ENCODE measurements at places on chromosomes 6 and 20. TPM values are rescaled to one million over a fixed set of nuclear protein-coding genes. Genes with fewer than 3 reads are reported as not detected.

The SLC17A3 gene
- not detected for total RNA-seq

DNA sequence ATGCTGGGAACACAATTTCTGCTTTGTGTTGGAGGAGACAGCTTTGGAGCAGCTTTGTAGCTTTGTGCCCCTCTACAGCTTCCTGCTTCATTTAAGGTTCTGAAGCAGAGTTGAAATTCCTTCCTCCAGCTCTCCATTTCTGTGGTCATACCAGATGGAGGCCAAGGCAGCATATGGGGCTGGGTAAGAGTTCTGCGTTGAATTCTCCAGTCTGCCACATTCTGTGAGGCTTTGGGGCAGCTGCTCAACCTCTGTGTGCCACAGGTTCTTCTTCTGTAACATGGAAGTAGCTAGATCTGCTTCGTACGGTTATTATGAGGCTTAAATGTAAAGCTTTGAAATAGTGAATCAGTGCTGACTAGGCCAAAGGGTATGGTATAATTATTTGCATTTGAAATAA lies 2.9 kb upstream of the TRIM26 start:
- no peak for DNase-seq

DNA sequence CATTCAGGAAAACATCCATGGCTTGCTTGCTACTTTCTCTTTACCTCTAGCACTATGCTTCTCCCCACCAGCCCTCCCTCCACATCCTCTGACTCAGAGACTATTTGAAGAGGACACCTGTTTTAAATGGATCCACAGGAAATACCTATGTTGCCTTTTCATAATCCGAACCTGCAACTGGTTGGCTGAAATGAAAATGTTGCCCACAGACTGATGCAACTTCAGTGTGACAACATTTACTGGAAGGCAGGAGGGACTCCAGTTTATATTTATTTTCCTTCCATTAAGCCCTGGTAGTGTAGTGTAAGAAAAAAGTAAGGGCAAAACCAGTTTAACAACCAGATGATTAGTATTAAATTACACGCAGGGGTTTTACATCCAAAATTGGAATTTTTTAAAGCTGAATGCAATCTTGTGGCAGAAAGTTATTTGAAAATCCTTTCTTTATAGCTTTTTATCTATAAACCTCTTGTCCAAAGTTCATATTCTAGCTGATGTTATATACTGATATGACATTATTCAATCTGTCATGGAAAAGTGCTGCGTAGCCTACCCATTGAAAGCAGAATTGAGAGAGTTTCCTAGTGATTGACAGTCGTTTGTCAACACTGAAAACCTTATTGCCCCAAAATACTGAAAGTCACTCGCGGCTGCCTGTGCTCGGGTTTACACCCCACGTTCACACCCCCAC lies 881 bp upstream of the AIG1 start:
- peak; percentile 63 for DNase-seq

GRCh38 chr6:141532211-141532610 lies 600.5 kb upstream of the GJE1 start:
- DNase-seq: no peak

- no peak for DNase-seq
These were observed 198.5 kb downstream of the HIVEP2 start for GRCh38 chr6:142746524-142746923.

- no peak for DNase-seq
These were observed 425.2 kb downstream of the CD83 start for GRCh38 chr6:14542670-14543366.

The LAMA5 gene
- total RNA-seq: 35.8 TPM

GRCh38 chr6:44386929-44387345 lies 569 bp upstream of the CDC5L start:
- no peak for DNase-seq

The RIPOR3 gene
- total RNA-seq: 6.7 TPM

DNA sequence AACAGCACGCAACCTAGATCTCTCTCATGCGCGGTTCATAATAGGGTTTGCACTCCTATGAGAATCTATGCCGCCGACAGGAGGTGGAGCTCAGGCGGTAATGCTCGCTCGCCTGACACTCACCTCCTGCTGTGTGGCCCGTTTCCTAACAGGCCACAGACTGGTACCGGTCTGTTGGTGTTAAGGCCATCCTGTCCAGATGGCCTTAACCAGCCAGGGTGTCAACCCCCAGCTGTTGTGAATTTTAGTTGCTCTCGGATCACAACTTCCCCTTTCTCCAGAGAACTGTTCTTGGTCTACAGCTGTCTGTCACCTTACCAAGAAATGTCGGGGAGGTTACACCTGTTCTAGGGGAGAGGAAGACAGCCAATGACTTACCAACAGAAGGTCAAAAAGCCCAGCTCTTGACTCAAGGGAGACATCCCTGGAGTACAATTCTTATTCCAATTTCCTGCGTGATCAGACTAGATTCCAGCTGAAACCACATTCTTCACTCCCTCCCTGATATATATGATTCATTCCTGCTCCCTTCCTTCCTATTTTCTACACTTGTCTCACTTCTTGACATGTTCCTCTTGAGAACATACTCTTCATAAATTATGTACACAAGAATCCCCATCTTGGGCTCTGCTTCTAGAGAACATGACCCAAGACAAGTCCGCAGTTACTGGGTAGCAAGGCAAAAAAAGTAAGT lies 23.1 kb upstream of the DNAAF9 start:
- DNase-seq: no peak

The GPX5 gene
- total RNA-seq: not detected

GRCh38 chr6:15346315-15346714 lies 100.4 kb downstream of the JARID2 start:
- DNase-seq: no peak

The HTR1E gene
- total RNA-seq: not detected

DNA sequence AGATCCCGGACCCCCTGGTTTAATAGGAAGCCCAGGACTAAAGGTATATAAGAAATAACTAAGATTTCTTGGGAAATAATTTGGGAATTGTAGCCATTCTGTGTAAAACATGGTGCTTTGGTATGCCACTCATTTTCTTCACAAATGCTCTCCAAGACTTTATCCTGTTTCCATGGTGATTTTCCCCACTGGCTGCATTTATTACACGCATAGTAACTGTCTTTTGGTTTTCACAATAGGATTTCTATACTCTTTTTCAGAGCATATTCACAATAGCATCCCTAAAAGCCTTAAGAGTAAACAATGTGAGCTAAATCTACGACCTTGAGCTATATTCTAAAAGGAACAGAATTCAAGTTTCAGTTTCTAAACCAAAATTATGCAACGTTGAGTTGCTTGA lies 160.8 kb downstream of the COL9A1 start:
- DNase-seq: no peak

The ATRN gene
- 14.4 TPM for total RNA-seq

The SF3B5 gene
- total RNA-seq: 188 TPM

DNA sequence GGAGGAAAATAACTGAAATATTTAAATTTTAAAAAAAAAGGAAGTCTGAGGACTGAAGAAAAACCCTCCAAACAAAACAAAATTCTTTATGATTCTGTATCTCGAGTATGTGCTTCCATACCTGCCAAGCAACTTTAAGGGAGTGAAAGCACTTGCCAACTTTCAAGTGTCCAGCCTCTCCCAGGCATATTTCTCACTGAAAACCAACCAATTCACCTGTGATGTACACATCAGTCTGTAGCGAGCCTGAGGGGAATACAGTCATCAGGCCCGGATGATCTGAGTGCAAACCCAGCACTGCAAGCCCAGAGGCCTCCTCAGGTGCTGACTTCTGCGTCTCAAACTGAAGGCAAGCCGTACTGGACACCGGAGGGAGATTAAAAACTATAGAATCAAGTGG lies 164.8 kb upstream of the NT5E start:
- DNase-seq: no peak

The ACSS2 gene
- total RNA-seq: 94.1 TPM

- DNase-seq: no peak
These were observed 21.8 kb downstream of the ULBP1 start for GRCh38 chr6:149985481-149985937.

DNA sequence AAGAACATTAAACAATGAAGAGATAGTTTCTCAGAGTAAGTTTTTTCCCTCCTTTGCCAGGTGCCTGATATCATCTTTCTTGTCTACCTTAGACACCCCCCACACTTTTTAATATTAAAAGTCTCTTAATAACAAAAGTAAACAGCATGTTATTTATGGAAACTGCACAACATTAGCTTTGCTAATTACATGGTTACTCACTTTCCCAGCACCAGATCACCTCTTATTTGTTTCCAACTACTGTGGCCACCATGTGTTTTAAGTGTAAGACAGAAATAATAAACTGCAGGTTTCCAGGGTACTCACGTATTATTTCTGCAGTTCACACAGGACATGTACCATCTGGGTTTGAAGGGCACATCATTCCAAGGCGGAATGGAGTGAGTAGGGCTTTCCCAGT lies 125.0 kb downstream of the TRMT11 start:
- no peak for DNase-seq

- DNase-seq: no peak
These were observed 78.7 kb downstream of the NCOA7 start for GRCh38 chr6:125869427-125869826.

GRCh38 chr6:33909737-33910136 lies 105.9 kb upstream of the MLN start:
- no peak for DNase-seq

The FABP7 gene
- total RNA-seq: 9.5 TPM

DNA sequence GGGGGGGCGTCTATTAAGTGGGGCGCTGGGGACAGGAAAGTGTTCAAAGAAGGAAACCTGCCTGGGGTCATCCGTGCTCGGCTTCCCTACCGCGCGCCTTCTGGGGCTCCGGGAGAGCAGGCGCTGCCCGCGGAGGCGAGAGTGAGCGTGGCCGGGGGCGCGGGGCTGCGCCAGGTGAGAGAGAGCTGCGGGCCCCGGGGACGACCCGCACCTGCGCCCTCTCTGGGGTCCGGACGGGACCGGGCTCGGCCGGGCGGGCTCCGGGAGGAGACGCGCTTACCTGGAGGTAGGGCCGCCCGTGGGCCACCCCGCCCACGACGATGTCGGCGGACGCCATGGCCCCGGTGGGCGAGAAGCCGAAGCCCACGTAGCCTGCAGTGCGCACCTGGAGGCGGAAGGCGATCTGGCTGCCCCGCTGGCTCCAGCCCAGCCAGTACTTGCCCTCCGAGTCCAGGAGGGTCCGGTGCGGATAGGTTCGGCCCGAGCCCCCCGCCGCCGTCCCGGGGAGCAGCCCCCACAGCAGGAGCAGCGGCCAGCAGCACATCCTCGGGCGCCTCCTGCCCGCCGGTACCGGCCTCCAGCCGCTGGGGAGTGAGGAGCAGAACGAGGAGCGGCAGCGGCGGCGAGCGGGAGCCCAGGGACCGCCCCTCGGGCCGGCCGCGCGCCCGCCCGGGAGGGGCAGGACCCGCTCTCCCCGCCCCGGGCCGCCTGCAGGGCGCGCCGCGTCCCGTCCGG lies at the start of gene MOXD1:
Gene MOXD1 (minus strand): TSS at position 593 of the 735 bp plus-strand sequence. CDS start 49 bp downstream, at position 544.
- no peak for DNase-seq

All from gastrocnemius medialis (tissue), 4 donors.